ENCODE measurements at places on chromosomes 7 and 10.

- no peak for DNase-seq
Measured at GRCh38 chr10:12430406-12430982, 81.1 kb downstream of the CAMK1D start.

- no peak for DNase-seq
Measured at GRCh38 chr7:117896339-117896738, 23.1 kb upstream of the CTTNBP2 start.

- no peak for DNase-seq
Measured at GRCh38 chr7:28672397-28672797, 260.1 kb downstream of the CREB5 start.

DNA sequence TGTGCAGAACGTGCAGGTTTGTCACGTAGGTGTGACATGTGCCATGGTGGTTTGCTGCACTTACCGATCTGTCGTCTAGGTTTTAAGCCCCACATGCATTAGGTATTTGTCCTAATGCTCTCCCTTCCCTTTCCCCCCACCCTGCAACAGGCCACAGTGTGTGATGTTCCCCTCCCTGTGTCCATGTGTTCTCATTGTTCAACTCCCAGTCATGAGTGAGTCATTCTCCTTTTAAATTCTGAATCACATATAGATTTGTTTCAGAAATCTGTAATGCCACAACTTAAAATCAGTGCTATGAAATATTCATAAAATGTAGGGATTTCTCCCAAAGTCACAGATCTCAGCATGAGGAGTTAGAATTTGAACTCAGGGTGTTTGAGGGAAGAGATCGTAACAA is 552.5 kb upstream of the MBL2 start:
- no peak for DNase-seq

DNA sequence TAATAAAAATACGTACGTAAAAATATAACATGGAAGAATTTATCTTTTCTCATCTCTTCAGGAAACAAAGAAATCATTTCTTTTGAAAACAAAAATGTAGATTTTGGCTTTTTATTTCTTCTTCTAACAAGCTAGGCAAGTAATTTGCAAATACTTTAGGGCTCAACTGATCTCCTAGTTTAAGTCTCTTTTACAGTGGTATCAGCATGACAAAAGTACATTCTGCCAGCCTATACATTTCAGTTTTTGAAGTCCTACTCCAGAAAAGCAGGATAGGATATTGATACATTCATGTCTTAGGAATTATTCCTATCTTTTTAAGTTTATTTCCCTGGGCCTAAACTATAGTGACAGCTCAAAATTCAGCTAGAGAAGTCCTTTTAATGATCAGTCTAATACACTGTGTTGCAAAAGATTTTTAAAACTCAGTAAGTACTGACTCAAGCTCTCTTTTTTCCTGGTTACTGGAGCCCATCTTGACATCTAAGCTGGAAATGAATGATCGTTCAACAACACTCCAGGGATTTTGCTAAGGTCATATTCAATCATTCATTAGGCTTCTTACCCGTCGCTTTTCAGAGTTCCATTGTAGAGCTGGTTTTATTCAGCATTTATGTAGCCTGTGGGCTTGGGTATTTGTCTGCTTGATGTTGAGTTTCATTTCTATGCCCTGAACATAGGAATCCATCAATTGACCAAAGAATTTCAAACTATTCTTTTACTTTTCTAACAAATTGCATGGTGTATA is 12.2 kb upstream of the FAM53B start:
- no peak for DNase-seq

DNA sequence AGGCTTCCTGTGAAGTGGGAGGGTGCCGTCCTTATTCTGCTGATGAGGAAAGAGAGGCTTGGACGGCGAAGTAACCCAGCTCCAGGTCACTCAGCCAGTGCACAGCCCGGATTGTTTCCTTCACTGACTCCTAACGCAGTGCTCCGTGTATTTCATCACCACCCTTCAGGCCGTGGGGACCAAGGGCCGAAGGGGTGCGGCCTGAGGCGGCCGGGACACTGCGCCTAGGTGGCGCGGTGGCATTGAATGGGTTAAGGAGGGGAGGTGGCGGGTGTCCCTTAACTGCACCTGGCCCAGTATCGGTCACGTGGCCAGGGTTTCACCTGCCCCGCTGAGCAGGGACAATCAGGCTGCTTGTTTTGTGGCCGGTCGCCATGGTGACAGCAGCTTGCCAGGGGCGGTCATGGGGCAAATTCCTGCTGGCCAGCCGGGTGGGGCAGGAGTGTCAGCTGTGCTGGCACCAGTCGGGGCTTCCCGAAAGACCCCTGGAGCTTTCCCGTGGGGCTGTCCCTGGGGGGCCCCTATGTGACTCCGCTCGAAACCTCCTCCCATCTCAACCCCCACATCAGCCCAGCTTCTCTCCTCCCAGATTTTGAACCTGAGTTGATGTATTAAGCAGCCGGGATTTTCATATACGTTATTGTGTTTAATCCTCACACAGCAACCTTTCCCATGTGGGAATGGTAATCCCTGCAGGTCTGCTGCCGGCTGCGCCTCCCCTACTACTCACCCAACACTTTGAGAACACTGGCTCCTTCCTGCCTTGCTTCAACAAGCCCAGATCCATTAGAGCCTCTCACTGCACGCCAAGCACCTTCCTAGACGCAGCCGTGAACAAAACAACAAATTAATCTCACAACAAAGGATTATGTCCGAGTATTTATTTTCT is 4.4 kb upstream of the ABHD11 start:
- no peak for DNase-seq

DNA sequence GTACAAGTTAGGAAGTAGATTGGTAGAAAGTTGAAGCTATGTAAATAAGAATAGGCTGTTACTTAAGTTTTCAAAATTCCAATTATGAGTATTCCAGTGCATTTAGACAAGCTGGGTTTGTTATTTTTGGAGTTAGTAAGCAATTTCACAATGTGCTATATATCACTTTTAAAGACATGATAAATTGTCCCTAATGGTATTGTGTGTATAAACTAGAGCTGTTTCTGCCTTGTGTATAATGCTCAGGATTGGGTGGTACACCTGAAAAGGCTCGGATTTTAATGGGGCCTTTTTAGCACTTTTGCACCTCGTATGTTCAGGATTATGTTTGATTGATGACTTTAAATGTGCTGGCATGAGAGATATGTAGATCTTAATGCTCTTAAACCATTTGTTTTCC is 175.8 kb downstream of the VTI1A start:
- no peak for DNase-seq

DNA sequence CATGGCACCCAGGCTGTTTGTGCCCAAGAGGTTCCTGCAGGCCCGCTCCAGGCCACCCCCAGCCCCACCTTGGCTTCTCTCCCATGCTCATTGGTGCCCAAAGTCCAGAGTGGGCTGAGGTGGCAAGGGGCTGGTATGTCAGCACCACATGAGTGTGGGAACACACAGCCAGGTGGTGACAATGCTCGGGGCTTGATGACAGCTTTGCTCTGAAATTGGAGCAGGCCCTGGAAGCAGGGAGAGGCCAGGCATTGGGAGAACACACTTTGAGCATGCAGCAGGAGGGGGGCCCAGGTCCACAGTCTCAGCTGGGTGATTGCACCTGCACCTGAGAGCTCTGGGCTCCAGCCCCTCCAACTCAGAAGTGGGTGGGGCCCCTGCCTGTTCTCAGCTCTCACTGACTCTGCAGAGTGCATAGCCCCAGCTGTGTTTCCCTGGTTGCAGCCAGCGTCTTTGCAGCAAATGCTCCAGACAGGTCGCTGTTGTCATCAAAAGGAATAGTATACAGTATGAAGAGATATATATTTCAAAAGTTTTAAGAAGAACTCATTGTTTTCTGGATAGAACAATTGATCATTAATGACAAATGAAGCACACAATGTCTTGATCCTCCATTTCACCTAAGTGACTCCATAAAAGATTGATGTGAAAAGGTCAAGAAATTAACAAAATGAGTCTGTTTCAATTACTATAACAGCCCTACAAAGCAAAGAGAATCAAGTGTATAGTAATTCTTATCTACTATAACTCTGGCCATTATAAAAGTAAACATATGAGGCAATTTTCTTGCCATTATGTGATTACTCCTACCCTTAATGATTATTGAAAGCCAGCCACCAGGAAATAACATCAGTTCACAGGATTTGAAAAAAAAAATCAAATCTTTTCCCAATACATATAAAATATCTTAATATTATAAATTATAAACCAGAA is 848.1 kb downstream of the PCDH15 start:
- no peak for DNase-seq

- DNase-seq: no peak
Measured at GRCh38 chr7:139931190-139931934, 102.3 kb downstream of the TBXAS1 start.

- DNase-seq: no peak
Measured at GRCh38 chr7:55140941-55141278, 122.1 kb downstream of the EGFR start.

- no peak for DNase-seq
Measured at GRCh38 chr10:14118953-14119352, 211.8 kb downstream of the FRMD4A start.

DNA sequence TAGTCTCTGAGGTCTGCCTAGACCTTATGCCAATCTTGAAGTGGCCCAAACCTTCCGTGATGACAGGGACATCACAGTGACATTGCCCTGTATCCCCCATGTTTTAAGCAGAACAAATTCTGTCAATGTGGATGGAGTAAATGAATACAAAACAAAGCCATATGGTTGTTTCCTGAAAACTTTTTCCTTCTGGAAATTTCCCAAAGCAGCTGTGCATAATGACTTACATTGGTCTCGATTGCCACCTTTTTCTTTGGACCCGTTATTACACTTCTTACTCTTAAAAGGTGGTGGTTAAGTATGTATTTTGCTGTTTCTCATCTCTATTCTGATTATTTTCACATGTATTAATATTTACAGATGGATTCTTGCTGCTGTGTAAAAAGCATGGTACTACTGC is 411.2 kb upstream of the KLF6 start:
- DNase-seq: no peak

GRCh38 chr10:52474265-52474664 is 160.2 kb downstream of the DKK1 start:
- no peak for DNase-seq

GRCh38 chr7:50431316-50431715 is 18.8 kb downstream of the FIGNL1 start:
- no peak for DNase-seq

DNA sequence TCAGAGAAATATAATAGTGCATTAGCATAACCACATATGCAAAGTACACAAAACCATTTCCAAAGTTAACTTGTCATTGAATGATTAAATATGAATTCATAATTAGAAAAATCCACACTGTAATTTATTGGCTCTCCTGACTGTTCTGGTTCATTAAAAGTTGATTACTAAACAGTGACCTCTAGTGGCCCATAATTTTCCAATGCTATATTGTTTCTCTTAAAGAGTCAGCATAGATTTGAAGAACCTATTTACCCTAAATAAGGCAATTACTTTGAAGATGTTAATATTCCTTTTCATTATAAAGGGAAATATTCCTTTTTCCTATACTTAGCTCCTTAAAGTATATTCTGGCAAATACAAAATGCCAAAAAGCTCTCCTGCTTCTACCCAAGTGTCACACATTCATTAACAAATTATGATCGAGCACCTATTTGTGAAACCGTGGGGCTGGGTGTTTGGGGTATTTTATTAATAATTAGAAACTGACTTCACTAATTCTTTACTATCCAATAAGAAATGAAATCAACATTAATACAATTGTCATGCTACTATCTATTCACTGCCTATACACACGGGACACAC is 86.2 kb downstream of the HIBADH start:
- DNase-seq: no peak

DNA sequence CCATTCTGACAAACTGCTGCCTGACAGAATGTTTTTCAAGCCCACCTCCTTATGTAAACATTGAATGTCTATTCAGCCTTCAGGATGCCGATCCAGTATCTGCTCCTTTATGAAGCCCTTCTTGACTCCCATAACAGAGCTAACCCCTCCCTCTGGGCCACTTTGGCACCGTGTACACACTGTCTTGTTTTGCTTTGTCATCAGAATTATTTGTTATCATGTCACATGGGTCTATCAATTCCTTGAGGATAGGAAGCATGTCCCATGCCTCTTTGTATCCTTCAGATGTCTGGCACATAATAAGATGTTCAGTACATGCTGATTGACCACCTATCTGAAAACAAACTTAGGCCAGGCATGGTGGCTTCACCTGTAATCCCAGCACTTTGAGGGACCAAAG is 92.3 kb downstream of the PRLHR start:
- DNase-seq: no peak

DNA sequence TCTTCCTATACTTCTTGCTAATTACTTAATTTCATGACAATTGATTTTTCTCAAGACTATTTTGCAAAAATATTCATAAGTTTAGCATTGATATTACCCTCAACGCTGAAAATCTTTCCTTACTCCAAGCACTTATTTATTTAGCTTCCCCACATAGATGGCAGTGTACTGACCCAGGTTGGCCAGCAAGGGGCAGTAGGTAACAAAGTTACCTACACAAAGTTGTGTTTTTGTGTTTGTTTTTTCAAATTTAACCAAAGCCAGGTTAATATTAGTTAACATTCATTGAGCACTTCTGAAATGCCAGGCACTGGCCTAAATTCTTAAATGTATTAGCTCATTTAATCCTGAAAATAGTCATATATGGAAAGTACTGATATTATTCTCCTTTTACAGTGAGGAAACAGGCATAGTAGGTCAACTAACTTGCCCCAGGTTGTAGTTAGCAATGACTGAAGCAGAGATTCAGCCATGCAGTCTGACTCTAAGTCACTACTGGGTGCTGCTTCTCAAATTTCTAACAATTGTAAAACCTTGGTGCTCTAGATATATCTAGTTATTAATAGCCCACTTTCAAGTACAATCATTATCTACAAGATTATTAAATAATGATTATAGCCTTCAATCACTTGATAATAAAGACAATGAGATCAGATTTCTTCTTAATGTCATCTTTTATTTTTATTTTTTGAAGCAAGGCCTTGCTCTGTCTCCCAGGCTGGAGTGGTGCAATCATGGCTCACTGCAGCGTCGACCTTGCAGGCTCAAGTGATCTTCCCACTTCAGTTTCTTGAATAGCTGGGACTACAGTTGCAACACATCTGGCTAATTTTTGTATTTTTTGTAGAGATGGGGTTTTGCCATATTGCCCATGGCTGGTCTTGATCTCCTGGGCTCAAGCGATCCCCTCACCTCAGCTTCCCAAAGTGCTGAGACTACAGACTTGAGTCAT is 5.8 kb upstream of the GGCT start:
- no peak for DNase-seq

All from GM12892 (cell line).